Stimulated activated CD4-positive, alpha-beta T cell treated with anti-CD3 and anti-CD28 coated beads, TNF-alpha, amount 100 ng/mL, for 1 hour (primary cell): ENCODE measurements at places on chromosomes 6 and 20.

DNA sequence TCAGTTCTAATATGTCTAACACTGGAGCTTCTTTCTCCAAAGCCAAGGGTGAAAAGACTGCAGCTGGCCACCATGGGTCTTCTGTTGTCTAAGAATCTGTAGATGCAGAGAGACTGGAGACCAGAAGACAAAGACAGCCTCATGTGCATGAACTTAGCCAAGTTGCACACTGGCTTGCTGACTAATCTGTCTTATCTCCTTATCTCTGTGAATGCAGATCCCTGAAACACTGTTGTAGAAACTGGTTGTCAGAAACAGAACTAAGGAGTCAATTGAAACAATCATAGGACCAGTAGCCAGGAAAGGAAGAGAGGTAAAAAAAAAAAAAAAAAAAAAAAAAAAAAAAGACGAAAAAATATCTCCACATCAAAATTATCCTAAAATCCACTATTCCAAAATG lies 109.7 kb downstream of the BFSP1 start:
- no peak for DNase-seq

- DNase-seq: no peak
Measured at GRCh38 chr20:57481281-57481711, 43.6 kb downstream of the CTCFL start.

DNA sequence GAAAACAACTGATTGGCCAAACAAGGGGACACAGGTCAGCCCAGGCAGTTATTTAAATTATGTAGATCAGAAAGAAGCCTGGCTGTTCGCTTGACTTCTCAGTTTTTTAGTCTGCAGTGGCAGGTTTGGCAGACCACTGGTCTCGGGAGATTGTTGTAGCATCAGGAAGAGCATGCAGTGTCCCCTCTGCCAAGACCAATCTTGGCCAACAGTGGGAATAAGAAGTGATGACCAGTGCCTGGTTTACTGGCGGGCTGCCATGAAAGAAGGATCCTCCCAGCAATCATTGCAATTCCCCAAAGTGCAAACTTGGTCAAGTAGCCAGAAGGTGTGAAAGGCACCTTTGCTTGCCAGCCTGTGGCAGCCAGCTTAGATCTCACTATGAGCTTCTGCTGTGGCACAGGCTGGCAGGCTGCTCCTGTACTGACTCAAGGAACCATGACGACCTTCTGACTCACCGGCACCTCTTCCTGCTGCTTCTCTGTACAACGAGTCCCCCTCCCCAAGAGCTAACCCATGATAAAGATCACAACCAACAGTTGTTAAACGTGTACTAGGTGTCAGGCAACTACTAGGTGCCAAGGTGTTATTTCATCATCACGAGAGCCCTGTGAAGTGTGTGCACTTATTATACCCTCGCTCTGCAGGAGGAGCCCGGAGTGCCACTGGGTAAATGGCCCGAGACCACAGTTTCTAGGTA lies 76.8 kb upstream of the DUSP22 start:
- DNase-seq: peak; percentile 38

DNA sequence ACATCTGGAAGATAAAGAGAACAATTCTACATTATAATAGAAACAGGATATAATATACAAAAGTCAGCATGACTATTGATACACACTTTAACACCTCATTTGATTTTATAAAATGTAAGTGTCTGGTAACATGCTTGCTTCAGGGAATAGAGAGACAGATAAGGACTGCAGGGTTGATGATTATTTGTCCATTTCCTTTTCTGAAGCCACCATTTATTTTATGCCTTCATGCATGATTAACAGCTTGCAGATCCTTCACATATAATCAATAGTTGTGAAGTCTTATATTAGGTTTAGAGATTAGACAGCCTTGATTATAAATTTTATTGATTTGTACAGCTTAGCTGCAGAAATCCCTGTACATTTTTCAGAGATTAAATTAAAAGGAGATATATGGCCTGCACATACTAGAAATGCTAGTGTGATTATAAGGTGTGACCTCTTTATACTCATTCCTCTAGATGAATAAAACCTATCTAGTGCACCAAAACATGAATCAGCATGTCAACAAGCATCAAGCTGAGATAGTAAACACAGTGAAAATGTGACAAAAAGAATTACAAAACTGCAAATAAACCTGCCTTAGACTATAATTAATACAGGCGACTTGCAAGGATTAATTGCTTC lies 198.8 kb upstream of the THEMIS start:
- DNase-seq: no peak
